H1 (cell line): ENCODE measurements at places on chromosomes 1 and 21. TPM values are rescaled to one million over a fixed set of nuclear protein-coding genes. Genes with fewer than 3 reads are reported as not detected.
A peak's percentile ranks its signal among the peaks of the same experiment; 100 is the strongest.

Gene NBPF6
- not detected in 2 replicates for polyA plus RNA-seq

GRCh38 chr1:167465743-167466142 lies 52.6 kb downstream of the CD247 start:
- DNase-seq = no peak

Gene MARK1
- polyA plus RNA-seq = 5.5 and 8.9 TPM in 2 replicates

Gene CCDC17
- polyA plus RNA-seq = 0.95 and 1.2 TPM in 2 replicates

Gene MRAP
- polyA plus RNA-seq = not detected in 2 replicates

Gene FCRL1
- not detected in 2 replicates for polyA plus RNA-seq

- no peak for DNase-seq
These were observed 3.4 kb downstream of the SPATC1L start for GRCh38 chr21:46180778-46181391.

GRCh38 chr1:68375919-68376318 lies 73.8 kb downstream of the RPE65 start:
- no peak for DNase-seq

GRCh38 chr1:25746299-25747045 lies 53.5 kb upstream of the SELENON start:
- no peak for DNase-seq

DNA sequence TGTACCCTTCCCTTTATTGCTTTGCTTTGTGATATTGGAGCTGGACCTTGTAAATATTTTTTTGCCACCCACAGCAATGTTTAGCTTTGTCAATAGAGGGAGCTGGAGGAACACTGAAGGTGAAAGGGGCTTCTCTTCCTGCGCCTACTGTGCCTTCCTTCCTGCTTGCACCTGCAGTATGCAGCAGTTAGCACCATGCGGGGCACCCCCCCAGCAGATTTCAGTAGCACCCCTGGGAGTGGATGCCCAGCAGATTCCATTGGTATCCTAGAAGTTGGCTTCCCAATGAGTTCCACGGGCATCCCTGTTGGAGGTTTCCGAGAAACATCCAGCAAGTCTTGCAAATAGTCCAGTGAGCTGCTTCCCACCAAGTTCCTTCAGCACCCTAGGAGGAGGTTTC lies 25.6 kb downstream of the S100A10 start:
- peak; percentile 67 for DNase-seq

Gene WNT2B
- 0.33 and 0.60 TPM in 2 replicates for polyA plus RNA-seq

Gene LCE1B
- polyA plus RNA-seq = not detected in 2 replicates
